NCI-H524 (cell line): ENCODE measurements at places on chromosomes 13 and 19.

GRCh38 chr19:38990949-38991697 is 15.6 kb upstream of the FBXO17 start:
- DNase-seq, result no peak

DNA sequence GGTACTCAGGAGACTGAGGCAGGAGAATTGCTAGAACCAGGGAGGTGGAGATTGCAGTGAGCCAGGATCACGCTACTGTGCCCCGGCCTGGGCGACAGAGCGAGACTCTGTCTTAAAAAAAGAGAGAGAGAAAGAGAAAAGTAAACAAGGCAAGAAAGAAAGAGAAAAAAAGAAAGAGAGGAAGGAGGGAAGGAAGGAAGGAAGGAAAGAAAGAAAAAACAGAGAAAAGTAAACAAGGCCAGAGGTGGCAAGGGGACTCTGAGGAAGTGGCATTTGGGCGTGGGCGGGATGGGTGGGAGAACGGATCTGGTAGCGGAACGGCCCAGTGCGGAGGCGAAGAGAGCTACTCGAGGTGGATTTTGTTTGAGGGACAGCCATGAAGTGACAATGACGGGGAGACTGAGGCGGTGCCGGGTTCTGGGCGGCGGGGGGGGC is 7.5 kb upstream of the ARRDC2 start:
- no peak for DNase-seq

- DNase-seq, result no peak
Observed at GRCh38 chr19:42121036-42121621, 11.1 kb downstream of the POU2F2 start.

DNA sequence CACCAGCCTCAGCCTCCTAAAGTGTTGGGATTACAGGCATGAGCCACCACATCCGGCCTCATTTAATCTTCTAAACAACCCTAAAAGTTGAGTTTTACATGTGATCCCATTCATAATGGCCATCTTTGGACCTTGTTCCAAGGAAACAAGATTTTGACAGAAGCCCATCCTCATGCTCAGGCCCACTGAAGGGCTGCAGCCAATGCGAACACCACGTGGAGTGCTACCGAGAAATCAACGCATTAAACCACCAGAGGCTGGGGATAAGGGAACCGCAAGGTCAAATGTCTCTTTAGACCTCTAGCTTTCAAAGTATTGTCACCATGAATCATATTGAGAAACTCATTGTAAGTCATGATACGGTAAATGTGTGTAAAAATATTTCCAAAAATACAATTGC is 49.4 kb upstream of the DOCK9 start:
- DNase-seq, result no peak

DNA sequence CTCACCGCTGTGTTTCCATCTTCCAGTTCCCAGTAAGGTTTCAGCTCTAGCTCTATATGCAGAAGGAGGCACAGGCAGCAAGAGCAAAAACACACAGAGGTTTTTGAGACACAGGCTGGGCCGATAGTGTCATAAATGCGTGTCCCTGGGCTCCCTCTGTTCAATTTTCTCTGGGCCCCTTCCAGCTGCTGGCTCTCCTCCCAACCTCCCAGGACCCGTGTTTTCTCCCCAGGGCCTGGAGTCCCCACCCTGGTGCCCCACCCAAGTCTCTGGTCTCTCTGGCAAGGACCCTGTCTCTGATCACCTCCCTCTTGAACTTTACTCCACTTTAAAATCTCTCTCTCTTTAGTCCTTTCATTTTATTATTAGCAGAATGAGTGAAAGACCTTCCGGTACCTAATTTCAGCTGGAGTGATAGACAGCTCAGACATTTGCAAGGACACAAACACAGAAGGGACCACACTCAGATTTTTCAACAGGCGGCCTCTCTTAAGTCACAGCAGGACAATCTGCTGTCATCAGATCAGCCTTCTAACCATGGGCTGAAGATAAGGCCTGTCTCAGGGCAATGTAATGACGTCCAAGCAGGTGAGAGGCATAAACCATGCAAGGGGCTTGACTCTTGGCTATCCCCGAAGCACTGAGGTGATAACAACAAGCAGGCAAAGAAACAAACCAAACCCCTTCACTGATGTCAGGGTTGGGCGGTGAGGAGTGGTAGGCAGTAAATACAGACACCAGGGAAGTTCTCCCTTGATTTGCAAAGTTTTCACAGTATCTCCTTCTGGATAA is 190.0 kb upstream of the IRS2 start:
- DNase-seq, result no peak

DNA sequence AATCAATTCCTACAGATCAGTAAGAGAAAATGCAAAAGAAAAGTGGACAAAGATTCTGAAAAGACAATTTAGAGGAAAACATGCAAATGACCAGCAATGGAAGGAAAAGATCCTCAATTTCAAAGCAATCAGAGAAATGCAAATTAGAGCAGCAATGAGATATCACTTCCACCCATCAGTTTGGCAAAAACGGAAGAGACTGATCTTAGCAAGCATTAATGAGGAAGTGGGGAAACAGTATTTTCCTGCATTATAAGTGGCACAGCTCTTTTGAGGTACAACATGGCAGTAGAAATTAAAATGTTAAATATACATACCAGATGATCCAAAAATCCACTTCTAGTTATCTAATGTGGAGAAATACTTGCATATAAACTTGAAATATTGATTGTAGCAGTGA is 69.1 kb upstream of the SLC7A1 start:
- DNase-seq, result no peak

GRCh38 chr19:32748497-32748896 is 28.9 kb downstream of the TDRD12 start:
- DNase-seq, result peak; percentile 54

GRCh38 chr19:55544776-55545439 is 435 bp downstream of the SBK3 start:
- DNase-seq, result no peak

DNA sequence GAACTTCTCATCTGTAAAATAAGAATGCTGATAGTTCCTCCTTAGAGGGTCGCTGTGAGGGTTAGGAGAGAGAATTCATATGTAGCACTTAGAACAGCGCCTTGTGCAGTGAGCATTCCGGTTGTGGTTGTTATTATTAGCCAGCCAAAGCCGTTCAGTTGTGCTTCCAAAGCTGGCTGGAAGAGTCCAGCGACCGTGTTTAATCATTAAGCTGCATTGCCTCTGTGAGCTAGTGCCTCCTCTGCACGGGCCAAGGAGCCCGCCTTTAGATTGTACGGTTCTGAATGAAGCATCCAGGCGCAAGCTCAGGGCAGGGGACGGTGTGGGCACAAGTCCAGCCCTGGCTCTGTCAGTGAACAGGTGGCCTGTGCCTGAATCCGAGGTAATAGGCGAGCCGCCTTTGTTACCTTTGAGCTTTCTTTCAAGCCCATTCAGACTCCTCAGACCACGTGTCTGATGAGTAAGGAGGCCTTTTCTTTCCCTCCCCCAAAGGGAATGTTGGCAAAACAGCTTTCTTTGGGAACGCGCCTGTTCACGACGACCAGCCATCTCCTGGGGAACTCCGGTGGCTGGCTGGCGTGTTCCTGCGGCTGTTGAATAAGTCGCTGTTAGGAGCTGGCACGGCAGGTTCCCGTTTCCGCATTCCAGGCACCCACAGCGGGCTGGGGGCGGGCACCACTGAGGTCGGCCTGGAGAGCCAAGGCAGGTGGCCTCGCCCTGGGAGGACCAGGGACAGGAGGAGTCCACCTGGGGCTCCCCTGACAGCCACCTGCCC is 25.1 kb downstream of the SIPA1L3 start:
- DNase-seq, result peak; percentile 51

- DNase-seq, result no peak
Observed at GRCh38 chr13:33958964-33959363, 141.0 kb downstream of the RFC3 start.

DNA sequence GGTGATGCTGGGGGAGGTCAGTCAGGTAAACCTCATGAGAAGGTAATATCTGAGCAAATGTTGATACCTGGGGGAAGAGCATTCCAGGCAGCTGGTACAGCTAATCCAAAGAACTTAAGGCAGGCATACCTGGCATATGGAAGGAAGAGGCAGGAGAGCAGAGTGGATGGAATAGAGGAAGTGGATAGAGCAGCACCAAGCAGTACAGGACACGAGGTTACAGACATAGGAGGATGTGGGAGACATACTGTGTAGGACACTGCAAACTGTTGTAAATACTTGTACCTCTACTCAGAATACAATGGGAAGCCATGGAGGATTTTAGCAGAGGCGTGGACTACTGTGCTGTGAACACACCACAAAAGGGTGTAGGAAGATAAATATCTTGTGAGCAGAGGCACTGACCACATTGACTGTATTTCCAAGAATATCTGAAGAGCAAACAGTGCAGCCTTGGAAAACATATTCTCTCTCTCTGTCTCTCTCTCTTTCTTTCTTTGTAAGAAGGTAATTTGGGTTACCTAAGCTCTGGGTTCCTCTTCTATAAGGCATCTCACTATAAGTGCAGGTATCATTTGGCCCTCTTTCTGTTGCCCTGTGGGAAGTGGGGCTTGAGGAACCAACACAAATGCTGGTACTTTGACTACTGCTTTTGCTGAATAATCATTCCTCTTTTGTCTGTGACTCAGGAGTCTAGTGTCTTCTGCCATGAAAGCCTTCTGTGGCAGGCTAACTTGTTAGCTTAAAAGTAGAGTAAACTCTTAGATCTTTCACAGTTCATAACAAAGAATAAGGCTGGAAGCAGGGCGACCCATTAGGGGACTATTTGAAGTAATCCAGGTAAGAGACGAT is 238.0 kb downstream of the VWA8 start:
- DNase-seq, result no peak

GRCh38 chr13:35498231-35498630 is 21.7 kb upstream of the MAB21L1 start:
- no peak for DNase-seq

- DNase-seq, result no peak
Observed at GRCh38 chr19:42362891-42363440, 27.1 kb downstream of the CNFN start.

GRCh38 chr19:46715620-46715974 is 1.3 kb downstream of the PRKD2 start:
- DNase-seq, result no peak

DNA sequence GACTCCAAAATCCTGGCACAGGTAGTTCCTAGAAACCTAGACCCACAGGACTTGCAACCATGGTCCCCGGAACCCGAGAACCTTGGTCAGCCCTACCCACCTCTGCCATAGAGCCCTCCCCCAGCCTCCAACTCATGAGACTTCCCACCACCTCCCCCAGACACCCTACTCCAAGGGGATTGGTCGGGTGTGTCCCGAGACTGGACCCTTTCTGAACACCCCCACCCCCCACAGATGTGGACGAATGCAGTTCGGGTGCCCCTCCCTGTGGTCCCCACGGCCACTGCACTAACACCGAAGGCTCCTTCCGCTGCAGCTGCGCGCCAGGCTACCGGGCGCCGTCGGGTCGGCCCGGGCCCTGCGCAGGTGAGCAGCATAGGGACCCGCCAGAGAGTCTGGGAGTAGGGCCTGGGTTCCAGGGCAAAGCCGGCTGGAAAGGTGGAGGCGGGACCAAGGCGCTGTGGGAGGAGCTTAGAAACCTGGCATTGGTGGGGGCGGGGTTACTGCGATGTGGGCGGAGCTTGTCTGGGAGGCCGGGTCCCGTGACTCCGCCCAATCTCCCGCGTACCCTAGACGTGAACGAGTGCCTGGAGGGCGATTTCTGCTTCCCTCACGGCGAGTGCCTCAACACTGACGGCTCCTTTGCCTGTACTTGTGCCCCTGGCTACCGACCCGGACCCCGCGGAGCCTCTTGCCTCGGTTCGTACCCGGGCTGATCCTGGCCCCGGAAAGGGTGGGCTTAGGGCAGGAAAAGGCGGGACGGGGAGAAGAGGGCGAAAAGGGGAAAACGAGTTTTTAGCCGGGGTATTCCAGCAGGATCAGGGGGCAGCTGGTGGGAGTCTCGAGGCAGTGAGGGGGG is 11.9 kb downstream of the LTBP4 start:
- DNase-seq, result no peak

- no peak for DNase-seq
Observed at GRCh38 chr19:45154064-45154827, 6.5 kb downstream of the NKPD1 start.

DNA sequence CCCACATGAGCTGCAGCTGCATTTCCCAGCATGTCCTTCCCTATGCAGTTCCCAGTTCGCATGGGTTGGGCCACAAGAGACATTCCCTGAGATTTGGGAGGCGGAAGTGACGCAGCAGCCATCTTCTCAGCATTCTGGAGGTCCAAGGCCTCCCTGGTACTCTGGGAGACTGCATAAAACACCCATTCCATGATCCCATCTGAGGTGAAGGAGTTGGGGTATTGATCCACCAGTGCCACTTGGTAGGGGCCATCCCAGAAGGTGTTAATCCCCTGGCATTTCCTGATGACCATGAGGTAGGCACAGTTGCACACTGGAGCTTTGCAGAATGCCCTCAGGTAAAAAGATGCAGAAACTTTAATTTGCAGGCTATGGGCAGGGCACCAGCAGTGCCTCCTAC is 25.4 kb downstream of the POP4 start:
- no peak for DNase-seq

GRCh38 chr13:48576448-48577010 is 43.6 kb upstream of the RCBTB2 start:
- DNase-seq, result no peak

- DNase-seq, result no peak
Observed at GRCh38 chr13:110418944-110419343, 111.9 kb downstream of the COL4A2 start.

- DNase-seq, result peak; percentile 16
Observed at GRCh38 chr13:52359534-52359933, 46.4 kb downstream of the THSD1 start.

GRCh38 chr19:45391346-45391745 is 13.5 kb downstream of the PPP1R13L start:
- peak; percentile 9 for DNase-seq

DNA sequence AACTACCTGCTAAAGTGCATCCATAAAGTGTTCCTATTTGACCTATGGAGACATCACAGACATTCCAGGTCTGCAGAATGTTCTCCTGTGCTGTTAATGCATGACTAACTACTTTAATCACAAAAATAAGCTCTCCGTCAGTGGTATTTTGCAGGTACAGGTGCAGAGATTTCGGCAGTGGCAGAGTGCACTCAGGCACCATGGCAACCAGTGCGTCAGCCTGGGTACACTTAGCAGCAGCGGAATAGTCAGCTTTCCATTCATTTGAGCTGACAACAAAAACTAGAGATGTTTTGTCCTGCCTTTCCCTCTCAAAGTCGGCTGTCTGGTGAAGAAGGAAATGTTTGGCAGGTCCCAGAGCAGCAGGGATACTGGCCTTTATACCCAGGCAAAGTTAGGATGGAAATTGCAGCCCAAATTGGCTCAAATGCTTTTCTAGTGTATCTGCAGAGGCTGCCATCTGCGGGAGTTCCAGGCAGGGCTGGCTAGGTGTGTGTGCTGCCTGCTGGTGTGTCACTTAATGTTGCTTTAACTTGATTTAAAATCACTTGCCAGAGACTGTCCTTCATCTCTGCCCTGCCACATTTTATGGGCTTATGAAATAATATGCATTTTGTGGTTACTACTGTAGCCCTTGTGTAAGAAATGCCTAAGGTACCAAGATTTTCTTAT is 195.8 kb downstream of the RAP2A start:
- peak; percentile 33 for DNase-seq

- no peak for DNase-seq
Observed at GRCh38 chr13:33945477-33945876, 127.5 kb downstream of the RFC3 start.

DNA sequence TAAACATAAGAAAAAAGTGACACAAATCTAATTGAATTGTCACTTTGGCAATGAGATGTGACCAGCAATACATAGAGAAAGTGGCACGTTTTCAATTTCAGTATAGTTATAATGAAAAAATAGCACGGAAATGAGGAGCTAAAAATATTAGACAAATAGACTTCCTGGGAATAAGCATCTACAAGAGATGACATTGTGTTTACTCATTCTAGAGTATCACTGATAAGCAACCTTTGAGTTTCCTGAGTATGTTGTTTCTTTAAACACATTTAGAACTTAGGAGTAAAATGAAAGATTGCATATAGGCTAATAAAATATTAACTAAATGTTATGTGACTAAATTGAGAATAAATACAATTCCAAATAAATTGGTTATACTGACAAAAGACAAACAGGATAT is 207.1 kb upstream of the SLITRK6 start:
- DNase-seq, result no peak
